ENCODE measurements at places on chromosomes 13 and 19. TPM values are rescaled to one million over a fixed set of nuclear protein-coding genes. Genes with fewer than 3 reads are reported as not detected.

GRCh38 chr13:90806892-90807291 lies 540.6 kb upstream of the MIR17HG start:
- no peak for DNase-seq

DNA sequence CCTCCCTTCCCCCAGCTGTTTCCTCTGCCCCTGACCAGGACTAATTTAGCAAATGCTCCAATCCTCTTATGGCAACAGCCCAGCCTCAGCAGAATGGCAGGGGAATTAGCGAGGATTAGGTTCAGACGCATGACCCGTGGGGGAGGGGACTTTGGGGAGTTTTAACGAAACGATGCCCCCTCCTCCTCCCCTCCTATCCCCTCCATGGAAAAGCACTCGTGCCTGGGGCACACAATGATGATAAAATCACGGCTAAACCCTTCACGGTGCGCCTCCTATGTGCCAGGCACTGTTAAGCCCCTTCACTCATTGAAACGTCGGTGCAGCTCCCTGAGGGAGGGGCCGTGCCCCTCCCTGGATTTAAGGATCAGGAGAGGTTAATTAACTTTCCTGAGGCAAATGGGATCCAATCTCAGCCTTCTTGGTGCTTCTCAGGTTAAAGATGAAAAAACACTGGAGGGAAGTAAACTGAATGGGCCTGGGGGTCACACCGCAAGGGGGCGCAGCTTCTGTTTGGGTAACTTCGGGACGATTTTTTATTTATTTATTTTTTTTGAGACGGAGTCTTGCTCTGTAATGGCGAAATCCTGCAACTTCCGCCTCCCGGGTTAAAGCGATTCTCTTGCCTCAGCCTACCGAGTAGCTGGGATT lies 10.1 kb upstream of the TPRX2 start:
- DNase-seq = peak; percentile 91

FUT6 gene
- total RNA-seq = not detected

GRCh38 chr13:28329395-28330158 lies 165.4 kb downstream of the FLT1 start:
- DNase-seq = no peak

DNA sequence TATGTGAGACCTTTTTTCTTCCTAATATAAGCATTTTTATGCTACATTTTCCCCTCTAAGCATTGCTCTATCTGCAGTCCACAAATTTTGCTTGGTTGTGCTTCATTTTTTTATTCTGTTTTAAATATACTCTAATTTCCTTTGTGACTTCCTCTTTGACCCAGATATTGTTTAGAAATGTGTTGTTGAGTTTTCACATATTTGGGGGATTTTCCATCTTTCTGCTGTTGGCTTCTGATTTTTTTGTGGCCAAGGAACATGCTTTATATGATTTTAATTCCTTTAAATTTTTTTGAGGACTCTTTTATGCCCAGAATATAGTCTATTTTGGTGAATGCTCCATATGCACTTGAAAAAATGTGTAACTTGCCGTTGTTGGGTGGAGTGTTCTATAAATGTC lies 22.9 kb downstream of the UBAC2 start:
- DNase-seq = no peak

Data from H1 (cell line).